Muscle of arm (tissue), 14 donors: ENCODE measurements at places on chromosomes 7 and 10. TPM values are rescaled to one million over a fixed set of nuclear protein-coding genes. Genes with fewer than 3 reads are reported as not detected.
A peak's percentile ranks its signal among the peaks of the same experiment; 100 is the strongest.

DNA sequence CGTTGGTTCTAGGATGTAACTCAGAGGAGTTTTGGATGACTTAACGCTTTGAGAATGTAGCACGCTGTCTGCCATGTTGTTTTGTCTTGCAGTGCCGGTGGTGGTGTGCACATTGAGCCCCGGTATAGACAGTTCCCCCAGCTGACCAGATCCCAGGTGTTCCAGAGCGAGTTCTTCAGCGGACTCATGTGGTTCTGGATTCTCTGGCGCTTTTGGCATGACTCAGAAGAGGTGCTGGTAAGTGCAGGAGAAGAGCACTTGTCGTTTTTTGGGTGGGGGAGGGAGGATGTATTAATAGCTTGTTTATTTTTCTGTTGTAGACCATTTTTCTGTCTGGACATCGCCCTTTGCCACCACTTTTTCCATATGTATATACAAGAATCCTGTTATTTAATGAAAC lies 6.3 kb downstream of the NDUFB2 start:
- DNase-seq = no peak

Gene LOXL4
- 9.2 TPM for polyA plus RNA-seq

- DNase-seq = no peak
Observed at GRCh38 chr10:123297175-123297574, 143.0 kb downstream of the BUB3 start.

GRCh38 chr7:36994456-36995112 lies 270.3 kb upstream of the AOAH start:
- DNase-seq = no peak

Gene PNLIPRP2
- polyA plus RNA-seq = not detected

Gene SLC26A5
- not detected for polyA plus RNA-seq

Gene PIP
- polyA plus RNA-seq = not detected

DNA sequence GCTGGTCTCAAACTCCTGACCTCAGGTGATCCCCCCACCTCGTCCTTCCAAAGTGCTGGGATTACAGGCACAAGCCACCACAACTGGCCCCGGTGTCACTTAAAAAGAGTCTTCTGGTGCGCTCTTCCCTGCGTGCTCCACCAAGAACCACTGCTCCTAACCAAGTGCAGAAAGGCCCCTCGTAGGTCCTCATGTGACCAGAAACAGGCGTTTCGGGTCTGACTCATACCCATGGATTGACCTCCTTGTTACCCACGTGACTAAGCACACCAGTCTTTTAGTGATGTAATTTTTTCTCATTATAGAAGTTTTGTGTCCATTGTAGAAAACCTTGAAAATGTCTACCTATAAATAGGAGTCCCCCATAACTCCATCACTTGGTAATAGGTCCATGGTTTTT lies 13.9 kb downstream of the FKBP6 start:
- DNase-seq = no peak

Gene LLCFC1
- polyA plus RNA-seq = not detected

DNA sequence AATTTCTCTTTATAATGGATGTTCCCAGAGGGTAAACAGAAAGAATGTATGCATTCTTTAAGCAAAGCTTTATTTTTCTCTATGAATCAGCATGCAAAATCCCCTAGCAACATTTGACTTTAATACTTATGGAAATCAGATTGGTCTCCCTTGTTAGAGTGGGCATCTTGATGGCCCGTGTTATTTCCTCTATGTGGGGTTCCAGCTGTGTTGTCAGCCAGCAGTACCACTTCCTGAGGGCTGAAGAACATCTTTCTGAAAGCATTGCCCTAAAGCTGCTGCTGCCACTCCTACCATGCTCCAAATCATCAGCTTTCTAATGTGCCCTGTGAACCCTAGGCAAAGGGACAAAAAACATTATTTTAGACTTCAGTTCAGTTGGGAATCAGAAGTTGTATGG lies 70.4 kb upstream of the HECTD2 start:
- no peak for DNase-seq

Gene PSD
- 8.5 TPM for polyA plus RNA-seq

DNA sequence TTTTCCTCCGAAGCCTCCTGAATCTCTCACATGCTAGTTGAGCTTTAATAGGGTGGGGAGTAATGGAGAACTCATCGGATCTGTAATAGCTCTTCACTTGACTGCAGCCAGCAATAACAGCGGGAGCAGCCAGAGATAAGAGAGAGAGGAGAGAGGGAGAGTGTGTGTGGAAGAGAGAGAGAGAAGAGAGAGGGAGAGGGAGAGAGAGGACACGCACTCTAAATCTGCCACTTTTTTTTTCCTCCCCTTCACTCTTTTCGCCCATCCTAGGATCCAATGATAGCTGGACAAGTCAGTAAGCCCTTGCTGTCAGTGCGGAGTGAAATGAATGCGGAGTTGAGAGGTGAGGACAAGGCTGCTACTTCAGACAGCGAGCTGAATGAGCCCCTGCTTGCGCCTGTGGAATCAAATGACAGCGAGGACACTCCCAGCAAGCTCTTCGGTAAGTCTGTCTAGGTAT lies 107.9 kb downstream of the POU6F2 start:
- DNase-seq = peak; percentile 10

Gene SUPV3L1
- 35.3 TPM for polyA plus RNA-seq

- DNase-seq = no peak
Observed at GRCh38 chr7:17611611-17612010, 313.2 kb downstream of the AHR start.

Gene NPY4R
- polyA plus RNA-seq = 0.15 TPM

Gene EN2
- 1.1 TPM for polyA plus RNA-seq

DNA sequence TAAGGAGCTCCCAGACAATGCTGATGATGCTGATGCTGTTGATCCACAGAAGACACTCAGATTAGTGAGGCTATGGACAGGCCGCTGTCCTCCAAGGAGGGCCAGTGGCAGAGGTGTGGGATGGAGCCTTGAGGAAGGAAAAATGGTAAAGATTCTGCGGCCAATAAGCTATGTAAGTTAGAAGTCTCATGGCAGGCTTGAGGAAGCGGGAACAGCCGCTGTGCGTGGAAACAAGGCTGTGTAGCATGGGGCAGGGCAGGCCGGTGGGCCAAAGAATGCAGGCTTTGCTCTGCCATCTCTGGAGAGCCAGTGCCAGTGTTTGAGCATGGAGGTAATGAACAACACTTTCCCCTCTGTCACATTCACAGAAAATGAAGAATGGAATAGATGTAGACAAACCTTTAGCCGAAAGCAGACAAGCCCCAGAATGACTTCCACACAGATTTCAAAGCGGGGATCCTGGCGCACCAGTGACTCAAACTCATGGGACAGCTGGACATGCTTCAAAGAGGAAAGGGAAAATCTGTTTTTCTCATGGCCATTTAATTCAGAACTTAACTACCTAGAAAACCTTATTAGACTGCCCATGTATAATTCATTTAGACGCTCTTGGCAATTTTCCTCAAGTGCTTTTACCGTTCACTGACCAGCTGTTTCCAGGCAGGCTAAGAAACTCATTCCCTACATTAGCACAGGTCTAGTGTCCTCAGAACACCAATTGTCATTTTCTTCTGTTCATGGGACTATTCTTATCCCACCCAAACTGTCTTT lies 16.9 kb upstream of the FIGNL1 start:
- peak; percentile 15 for DNase-seq

DNA sequence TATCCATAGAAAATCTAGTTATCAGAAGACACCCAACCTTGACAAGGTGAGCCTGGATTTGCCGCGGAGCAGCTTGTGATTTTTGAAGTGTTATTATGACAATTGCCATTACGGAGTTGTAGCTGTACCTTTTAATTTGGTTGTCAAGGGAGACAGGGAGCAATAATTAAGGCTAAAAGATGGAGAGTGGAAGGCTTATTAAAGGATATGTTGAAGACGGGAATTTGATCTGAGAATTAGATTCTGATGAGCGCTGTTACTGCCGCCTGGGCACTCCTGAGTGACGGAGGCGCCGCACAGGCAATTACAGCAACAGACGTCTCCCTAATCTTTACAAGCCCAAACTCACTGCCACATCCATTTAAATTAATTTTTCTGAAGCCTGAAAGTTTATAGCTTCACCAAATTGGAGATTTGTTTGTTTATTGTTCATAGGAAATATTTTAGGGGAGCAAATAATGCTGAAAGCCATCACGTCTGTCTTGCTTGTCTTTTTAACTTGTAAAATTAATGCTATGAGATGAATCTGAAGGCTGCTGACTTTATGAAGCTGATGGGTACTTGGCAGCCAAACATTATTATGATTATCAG lies 475.0 kb upstream of the ADARB2 start:
- DNase-seq = no peak

DNA sequence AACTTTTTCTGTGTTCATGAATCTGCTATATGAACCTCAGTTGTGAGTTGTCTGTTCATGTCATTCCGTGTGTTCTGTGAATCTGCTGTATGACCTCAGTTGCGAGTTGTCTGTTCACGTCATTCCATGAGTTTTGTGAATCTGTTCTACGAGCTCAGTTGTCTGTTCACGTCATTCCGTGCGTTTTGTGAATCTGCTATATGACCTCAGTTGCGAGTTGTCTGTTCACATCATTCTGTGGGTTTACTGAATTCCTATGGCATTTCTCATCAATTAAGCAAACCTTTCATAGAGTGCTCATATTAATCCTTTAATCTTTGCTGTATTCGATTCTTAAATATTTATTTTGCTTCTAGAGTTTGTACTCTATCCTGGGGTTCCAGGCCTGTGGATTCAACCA lies 150.6 kb downstream of the DIP2C start:
- DNase-seq = no peak
